ENCODE measurements at places on chromosomes 16 and 17.

- no peak for DNase-seq
Measured at GRCh38 chr16:77868478-77868877, 80.1 kb downstream of the VAT1L start.

DNA sequence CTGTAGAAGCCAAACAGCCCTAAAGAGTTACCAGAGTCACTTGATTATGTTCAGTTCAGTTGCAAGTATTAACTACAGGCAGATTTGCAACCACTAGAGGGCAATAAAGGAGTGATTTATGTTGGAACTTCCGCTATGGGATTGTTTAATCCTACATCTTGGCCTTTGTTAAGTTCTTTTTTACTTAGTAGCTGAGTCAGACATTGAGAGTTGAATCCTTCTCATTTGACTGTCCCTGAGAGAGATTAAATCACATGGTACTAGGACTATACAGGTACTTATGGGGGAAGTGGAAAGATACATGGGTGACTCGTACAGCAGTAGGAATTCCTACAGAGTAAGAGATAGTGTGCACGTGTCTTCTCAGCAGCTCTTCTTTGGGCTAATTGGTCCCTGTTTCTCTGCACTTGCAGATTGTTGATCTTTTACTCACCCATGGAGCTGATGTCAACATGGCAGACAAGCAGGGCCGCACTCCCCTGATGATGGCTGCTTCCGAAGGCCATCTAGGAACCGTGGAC is 40.3 kb downstream of the CYB561 start:
- DNase-seq, result no peak

GRCh38 chr17:79393358-79394052 is 217.3 kb downstream of the RBFOX3 start:
- peak; percentile 73 for DNase-seq

DNA sequence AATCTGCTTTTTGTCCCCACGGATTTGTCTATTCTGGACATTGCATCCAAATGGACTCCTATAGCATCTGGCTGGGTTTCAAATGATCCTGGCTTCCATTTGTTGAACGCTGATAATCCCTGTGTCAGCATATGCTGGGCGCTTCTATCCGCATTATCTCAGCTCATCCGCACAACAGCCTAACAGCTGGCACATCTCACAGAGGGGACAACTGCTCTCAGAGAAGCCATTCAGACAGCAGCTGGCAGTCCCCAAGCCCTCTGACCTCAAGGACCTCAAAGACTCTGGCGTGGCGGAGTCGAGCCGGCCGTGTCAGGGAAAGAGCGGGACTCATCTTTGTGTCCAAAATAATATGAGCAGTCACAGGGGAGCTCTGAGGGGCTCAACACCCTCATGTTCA is 82.3 kb downstream of the NT5M start:
- DNase-seq, result no peak

- no peak for DNase-seq
Measured at GRCh38 chr17:67125417-67125816, 81.1 kb downstream of the CACNG1 start.

DNA sequence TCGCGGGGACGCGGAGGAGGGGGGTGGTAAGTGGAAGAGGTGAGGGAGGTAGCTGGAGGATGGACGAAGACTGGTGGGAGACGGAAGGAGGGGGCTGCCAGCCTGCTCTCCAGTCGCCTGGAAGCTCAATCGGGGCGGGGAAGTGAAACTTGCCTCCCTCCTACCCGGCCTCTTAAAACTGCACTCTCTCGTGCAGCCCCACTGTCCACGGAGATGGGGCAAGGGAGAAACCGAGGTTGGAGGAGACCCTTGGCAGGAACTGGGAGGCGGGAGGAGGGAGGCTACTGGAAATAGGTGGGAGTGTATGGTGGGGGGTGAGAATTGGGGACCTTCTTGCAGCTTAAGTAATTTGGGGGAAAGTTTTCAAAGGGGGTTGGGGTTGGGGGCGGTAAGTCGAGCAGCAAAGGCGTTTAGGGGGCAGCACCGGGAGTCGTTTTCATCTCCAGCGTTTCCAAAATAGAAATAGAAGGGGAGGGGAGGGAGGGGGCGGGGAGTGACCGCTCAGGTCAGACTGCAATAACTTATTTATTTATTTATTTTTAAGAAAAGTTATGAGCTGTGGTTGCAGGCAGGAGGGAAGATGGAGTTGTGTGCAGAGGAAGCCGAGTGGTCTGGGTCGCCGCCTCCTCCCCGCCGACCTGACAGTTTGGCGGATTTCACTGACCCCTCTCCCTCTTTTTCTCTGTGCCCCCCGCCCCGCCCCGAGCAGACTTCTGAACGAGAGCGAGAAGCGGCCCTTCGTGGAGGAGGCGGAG is 1.4 kb downstream of the SOX9 start:
- no peak for DNase-seq

DNA sequence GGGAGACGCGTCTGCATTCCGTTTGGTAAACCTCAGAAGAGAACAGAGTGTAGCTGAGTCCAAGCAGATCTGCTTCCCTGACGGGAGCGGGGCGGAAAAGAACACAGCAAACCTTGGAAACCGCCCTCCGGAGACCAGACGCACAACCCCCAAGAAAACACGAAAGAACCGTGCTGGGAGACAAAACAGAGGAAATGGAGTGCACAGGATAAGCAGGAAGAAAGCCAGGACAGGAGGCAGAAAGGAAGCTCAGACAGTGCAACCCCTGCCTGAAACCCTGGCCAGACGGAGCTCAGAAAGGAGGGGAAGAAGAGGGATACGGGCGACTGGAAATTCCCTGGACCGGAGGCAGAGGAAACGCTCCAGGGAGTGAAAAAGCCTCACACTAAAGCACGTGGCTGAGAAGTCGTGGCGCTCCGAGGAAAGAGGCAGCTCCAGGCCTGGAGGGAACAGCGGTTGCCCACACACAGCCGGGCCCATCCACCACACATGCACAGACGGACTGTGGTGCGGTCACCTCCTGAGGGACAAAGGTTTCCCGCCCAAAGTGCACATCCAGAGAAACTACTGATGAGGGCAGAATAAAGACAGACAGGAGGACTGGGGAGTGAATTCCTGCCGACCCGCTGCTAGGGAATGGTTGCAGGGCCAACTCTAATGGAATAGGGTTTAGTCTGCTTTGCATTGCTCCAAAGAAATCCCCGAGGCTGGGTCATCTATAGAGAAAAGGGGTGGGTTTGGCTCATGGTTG is 10.2 kb downstream of the DPEP1 start:
- no peak for DNase-seq

DNA sequence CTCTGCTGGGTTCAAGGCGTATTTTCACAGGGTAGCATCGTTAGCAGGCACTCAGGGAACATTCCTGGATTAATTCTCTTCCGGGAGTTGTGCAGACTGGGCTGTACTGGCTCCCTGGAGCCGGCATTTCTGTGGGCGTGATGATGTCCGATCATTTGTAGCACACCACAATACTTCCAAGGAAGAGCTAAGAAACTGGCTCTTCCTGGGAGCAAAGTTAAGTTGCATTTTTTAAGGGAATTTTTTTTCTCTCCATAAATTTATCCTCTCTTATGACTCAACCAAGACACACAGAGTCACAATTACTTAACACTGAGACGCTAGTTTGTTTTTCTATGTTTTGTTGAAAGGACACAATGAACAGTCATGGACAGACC is 211.6 kb upstream of the FOXF1 start:
- no peak for DNase-seq

- no peak for DNase-seq
Measured at GRCh38 chr17:71067669-71068407, 898.5 kb downstream of the KCNJ2 start.

DNA sequence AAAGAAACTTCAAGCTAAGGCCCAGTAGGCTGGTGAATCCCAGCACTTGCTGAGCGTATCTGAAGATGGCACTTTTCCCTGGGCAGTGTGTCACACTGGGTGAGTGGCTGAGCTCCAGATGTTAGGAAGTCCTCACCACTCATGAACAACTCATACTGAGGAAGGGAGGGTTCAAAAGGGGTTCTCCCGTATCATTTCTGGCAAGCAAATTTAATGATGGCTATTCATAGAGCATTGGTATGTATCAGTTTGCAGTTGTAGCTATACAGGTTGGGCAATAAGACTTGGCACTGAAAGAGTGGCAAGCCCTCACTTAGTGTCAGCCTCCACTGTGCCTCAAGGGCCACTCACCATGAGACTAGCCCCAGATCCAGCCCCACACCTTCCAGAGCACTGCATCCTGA is 10.7 kb downstream of the GFOD2 start:
- no peak for DNase-seq

- peak; percentile 82 for DNase-seq
Measured at GRCh38 chr17:17313350-17313991, 10.3 kb downstream of the NT5M start.

GRCh38 chr17:56608944-56609343 is 15.4 kb downstream of the NOG start:
- no peak for DNase-seq
